Left lobe of liver (tissue), 2 donors: ENCODE measurements at places on chromosomes 4 and X. TPM values are rescaled to one million over a fixed set of nuclear protein-coding genes. Genes with fewer than 3 reads are reported as not detected.

DNA sequence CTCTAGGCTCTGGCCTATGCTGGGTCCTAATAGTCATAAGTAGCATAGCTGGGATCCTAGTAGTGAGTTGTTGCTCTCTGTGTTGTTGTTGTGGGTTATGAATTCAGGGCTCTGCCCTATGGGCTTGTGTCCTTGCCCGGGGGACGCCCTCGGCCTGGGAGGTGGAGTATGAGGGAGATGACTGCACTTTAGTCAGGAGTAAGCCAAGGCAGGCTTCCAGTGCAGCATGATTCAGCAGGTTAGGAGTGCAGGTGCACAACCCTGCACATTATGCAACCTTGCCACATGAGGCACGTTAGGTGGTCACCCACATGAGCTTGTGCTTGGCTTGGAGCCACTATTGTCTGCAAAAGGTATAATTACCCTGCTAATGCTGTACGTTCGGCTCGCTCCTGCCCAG, 58.4 kb upstream of the CCDC149 start:
- DNase-seq = no peak

DNA sequence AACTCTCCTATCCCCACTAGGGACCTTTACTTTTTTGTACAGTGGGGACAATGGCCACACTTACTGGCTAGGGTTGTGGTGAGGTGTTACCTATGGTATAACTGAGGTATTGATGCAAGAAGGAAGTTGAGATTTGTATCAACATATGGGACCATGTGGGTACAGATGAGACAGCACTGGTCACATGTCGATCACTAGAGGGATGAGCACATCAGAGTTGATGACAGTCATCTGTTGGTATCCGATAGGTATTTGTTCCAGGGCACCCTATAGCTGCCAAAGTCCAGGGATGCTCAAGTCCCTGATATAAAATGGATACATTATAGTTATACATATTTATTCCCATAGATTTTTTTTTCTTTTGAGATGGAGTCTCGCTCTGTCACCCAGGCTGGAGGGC, 12.6 kb upstream of the SLC10A3 start:
- no peak for DNase-seq

The CXCL10 gene
- 0.15 TPM for total RNA-seq

DNA sequence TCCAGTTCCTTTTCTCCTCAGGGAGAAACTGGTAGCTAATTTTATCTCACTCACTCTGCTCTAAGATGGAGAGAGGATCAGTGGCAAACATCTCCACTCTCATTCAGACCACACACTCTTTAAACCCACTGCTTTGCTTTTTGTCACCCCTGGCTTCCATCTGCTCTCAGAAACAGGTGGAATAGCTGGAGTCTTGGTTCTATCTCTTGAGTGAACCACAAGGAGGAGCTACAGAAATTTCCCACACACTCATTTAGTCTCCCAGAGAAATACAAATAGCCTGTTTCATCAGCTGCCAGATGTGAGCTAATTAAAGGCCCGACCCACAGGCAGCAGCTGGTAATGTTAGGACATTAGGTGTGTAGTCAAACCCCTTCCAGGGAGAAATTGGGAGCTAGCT, 96.6 kb downstream of the STPG2 start:
- DNase-seq = no peak

The AWAT2 gene
- total RNA-seq = not detected

- no peak for DNase-seq
Measured at GRCh38 chr4:81304871-81305270, 89.8 kb upstream of the PRKG2 start.

- no peak for DNase-seq
Measured at GRCh38 chrX:44072631-44073030, 99.4 kb upstream of the NDP start.

- DNase-seq = no peak
Measured at GRCh38 chrX:153379971-153380581, 21.1 kb downstream of the PNMA6E start.

DNA sequence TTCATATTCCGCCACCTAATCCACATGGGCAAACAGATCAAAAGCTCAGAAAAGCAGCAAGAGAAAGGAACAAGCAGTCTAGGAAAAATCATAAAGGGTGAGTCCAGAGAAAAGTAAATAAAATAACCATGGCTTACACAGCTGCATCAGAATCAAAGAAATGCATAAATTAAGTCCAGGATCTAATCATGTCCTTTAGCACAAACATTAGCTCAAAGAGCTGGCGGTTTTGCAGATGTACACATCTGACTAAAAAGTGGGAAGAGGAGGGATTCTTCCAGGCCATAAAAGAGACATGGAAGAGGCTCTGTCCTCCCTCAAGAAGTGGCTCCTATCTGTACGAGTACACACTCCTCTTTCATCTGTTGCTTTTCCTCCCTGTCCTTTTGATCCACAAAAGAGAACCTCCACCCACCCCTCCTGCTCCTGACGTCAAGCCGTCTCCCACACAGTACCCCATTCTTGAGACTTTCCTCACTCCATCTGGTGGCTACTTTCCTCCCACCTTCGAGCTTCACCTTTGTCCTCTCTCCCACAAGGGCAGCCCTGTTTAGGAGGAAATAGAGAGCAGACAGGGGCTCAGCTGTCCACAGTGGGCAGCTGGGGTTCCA, 92.5 kb downstream of the RASL11B start:
- no peak for DNase-seq

DNA sequence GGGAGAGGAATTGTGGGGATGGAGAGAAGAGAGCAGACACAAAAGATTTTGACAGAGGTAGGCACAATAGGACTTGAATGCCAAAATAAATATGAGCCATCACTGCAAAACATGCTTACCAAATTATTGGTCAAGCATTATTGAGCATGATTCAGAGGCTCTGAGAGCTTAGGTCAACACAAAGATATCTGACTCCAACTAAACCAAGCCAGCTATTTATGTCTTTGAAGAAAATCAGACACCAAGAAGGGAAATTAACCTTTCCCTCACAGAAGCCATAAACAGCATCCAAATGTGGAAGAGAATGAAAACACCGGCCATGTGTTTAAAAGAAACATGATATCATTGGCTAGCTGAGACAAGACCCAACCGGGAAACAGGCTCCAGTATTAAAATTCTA, 323.2 kb downstream of the RAB28 start:
- no peak for DNase-seq

- no peak for DNase-seq
Measured at GRCh38 chr4:133151691-133152329, 2.7 kb downstream of the PCDH10 start.

DNA sequence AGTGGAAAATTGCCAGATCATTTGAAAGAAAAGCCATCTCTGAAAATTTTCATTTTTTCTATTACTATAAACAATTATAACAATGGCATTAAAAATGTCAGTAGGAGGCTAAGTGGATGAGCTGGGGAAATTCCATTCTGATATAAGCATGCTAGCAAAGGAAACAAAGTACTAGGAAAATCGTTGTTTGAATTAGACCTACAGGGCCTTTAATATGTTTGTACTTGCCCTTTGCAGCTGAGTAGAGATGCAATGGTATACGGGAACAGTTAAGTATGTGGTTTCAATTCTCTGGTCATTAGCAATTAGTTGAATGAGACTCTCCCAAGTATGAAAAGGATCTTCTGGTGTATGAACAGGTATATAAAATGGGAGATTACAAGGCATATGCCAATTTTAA, 452.2 kb downstream of the PCDH11X start:
- no peak for DNase-seq

DNA sequence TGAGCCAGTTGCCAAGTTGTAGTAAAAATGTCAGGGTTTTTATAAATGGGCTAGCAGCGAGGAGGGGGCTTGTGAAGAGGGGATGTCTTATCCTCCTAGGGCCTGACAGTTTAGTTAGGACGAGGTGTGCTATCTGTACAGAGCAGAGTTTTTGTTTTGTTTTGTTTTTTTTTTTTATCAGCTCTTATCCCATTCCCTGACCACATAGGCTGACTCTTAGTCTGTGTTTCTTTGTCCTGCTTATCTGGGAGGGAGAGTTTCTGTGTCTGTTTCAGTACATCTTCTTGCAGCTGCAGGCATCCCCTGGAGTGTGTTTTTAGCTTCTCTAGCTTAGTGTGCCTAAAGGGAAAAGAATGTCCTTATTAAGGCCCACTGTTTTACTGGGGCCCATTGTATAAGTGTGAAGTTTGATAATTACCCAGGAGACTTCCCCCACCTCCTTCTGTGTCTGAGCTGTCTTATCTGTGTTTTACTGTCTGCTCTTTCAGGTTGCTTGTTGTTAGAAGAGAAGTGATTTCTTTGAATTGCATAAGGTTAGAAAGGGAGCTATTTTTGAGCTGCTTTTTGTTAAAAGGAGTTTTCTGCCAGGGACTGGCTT, 32.0 kb downstream of the PAGE2 start:
- DNase-seq = no peak

- no peak for DNase-seq
Measured at GRCh38 chrX:79366556-79366872, 620 bp downstream of the ITM2A start.

DNA sequence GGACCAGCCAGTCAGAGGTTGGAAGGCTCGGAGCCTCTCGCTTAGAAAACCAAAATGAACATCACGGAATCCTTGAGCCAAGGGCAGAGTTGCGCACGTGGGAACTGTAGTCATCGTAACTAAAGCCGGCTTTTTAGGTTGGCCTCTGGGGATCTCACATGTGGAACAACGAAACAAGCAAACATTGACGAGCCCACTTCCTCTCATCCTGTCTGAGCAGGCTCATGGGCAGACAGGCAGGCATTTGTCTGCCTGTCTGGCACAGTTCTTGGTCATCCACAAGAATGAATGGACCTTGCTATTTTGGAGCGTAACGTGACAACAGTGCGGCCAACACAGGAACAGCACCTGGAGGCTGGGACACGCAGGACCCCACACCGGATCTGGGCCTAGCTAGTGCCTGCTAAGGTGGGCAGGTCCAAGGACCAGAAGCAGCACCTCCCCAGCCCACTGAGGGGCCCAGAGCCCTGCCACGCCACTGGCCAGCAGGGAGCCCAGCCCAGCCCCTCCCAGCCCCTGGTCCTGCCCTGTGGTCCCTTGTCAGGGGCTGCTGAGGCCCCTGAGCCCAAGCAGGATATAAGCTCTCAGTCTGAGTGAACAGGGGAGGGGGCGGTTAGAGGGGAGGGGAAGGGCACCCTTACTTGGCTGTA, 9.2 kb upstream of the TREX2 start:
- DNase-seq = no peak

DNA sequence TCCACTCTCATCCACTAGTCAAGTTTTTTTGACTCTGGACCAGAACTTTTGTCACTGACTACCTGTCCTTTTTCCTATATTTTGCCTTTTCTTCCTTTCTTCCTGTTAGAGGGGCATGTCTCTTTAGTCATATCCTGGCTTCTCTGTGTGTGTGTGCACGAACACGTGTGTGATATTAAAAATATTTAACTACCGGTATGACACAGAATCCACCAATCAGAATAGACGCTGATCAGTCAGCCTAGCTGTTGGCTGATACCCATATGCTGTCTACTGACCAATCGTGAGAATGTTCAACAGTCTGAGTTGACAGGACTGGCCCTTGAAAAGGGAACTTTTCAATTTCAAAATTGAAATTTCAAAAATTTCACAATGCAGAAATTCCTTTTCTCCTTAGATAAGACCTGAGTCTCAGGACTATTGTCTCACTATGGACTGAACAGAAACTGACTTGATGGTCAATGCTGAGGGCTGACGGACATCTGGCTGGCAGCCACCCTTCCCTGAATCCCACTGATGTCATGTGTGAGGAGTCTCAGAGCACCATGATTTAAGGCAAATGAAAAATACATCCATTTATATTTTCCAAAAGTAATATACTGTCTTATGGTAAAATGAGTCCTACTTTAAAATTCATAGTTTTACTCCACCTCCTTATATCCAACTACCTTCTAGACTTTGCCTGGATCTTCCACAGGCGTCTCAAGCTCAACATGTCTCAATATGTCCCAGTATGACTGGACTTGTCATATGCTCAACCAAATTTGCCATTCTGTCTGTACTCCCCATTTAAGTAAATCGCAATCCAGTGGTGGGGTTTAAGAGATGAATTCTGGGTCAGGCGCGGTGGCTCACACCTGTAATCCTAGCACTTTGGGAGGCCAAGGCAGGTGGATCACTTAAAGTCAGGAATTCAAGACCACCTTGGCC, 78.0 kb downstream of the CHRNA9 start:
- DNase-seq = no peak

The DYNLT3 gene
- total RNA-seq = 13.2 TPM

DNA sequence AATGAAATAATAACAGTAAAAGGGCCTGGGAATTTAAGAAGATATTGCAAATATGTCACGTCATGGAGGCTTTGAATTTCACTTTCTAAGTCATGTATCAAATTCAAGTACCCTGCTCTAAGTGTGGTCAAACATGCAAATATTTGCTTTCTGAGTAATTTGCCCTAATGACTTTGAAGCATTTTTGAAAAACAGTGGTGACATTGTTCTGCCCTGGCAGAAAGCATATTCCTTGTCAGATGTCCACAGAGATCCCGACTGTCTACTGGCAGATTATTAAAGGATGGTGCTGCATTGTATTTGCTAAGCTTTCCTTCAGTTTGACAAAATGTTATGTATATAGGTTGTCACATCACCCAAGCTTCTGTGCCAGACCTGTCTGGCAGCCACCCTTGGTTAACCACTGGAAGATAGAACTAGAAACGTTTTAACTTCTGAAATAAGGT, 92.5 kb downstream of the ANK2 start:
- no peak for DNase-seq

The GRID2 gene
- not detected for total RNA-seq

DNA sequence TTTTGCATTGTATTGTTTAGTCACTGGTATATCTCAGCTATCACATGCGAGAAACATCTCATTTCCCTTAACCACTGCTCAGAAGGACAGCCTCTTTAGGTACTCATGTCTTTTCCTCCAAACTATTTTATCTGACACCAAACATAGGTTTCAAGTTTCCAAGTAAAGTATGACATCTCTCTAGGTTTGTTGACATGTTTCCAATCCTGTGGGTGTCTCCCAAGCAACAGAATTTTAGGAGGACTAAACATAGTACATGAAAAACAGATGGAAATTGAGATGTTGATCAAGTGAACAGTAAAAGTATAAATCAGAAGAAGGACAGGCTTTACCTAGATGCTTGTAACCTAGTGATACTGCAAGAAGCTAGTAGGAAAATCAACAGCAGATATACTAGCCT, 371.4 kb downstream of the DTHD1 start:
- DNase-seq = no peak

DNA sequence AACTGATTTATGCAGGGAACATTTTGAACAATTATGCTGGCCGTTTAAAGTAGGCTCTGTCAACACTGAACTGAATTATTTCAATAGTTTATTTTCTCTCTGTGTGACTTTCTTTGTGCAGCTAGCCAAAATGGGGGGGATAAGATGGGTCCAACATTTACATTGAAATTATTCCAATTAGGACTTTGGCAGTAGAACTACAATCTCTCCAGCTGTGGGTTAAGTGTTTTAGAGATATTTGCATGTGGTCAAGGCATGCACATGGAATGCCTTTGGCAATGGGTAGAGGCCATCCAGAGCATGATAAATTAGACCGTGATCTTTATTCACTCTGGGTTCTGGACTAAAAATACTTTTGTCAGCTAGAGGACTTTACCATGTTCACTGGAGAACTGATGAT, 107.9 kb upstream of the ELOVL6 start:
- peak; percentile 69 for DNase-seq
